ENCODE measurements at places on chromosomes 11 and 22. TPM values are rescaled to one million over a fixed set of nuclear protein-coding genes. Genes with fewer than 3 reads are reported as not detected.

DNA sequence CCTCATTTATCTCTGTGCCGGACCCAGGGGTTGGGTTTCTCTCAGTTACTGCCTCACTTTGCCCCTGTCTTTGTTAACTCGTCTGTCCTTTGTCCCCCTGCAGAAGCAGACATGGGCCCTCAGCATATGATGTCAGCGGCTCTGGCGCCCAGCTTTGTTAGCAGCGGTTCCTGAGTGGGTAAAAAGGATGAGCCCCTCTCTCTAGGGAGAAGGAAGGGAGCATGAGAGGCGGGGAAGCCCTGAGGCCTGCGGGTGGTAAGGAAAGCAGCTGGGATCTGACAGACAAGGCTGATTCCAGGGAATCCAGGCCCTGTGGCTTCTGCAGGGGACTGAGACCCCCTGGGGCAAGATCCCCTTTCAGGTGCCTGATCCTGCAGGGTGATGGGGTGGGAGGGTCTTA lies 51.7 kb downstream of the MCM5 start:
- no peak for DNase-seq

DNA sequence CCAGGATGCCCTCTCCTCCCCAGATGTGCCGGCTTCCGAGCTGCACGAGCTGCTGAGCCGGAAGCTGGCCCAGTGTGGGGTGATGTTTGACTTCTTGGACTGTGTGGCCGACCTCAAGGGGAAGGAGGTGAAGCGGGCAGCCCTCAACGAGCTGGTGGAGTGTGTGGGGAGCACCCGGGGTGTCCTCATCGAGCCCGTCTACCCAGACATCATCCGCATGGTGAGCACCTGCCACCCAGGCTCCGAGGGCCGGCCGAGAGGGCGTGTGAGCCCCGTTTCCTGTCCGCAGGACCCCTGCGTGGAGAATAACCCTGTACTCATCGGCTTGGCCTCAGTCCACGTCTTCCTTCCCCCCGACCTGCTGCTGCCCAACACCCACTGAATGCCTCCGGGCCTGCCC lies 2.2 kb downstream of the PPP2R5B start:
- DNase-seq: no peak

- DNase-seq: no peak
Observed at GRCh38 chr11:94854770-94855633, 86.8 kb downstream of the AMOTL1 start.

DNA sequence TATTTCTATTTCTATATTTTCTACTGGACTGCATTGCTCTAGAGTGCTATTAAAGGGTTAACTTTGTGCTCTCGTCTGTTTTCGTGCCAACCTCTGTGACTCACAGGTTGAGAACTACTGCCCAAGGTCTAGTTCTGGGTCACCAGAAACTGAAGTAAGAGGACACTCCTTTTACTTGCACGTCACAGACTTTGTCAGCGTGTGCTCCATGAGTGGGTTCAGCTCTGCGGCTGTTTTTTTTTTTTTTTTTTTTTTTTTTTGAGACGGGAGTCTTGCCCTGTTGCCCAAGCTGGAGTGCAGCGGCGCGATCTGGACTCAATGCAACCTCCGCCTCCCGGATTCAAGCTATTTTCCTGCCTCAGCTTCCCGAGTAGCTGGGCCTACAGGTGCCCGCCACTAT lies 49.8 kb downstream of the CLMP start:
- DNase-seq: no peak

- no peak for DNase-seq
Observed at GRCh38 chr11:44078794-44079193, 12.7 kb downstream of the ACCS start.

DNA sequence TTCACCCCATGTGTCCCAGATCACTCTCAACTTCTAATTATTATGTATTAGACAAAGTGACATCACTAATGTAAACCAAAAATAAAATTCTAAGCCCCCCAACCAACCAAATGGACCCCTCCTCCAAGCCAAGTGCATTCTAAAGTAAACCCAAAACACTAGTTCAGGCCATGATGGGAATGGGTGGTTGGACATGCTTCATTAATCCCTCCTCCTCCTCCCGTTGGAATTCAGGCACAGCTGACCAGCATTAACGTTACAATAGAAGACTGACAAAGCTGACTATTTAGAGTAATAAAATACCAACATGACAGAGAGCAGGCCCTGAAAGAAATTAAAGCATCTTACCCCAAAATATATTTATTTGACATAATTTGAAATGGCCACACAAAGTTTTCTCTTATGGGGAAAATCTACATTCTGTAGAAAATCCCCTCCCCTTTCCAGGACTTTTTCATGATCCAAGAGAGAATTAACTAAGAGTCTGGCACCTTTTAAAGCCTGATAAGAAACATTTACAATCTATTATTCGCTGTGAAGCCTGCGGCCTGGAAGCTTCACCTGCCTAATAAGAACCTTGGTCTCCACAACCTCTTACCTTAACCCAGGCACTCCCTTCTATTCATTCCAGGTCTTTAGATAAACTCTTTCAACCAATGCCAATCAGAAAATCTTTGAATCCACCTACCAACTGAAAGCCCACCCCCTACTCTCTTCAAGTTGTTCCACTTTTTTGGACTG lies 948.5 kb upstream of the CCDC90B start:
- DNase-seq: no peak

DNA sequence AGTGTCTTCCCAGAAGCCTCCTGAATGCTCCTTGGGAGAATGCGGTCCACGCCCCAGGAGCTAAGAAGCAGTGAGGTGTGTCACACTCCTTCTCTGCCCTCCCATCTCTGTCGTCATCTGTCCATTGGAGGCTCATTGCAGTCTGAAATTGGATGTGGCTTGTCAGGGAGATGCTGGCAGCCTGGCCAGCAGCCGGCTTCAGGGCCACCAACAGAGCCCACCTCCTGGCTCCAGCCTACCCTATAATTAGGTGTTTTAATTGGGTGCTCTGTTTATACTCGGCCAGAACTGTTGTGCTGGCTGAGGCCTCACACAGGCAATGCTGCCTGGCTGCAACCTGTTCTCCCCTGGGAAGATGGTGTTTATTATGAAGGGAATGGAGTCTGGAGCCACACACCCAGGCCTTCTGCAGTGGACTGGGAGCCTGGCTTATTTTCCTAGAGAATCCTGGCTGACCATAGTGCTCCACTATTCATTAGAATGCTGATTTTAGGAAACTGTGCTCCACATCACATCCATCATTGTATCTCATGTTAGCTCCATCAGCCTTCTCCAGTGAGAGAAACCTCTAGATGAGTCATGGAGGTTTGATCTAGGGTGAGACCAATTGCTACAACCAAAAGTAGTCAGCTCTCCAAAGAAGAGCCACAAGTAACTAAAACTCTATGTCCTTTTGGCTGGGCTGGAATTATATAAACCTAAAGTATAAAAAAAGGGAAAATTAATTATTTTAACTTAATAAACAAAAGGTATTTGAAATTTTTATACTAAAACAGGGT lies 86.8 kb upstream of the CRTAM start:
- DNase-seq: no peak

DNA sequence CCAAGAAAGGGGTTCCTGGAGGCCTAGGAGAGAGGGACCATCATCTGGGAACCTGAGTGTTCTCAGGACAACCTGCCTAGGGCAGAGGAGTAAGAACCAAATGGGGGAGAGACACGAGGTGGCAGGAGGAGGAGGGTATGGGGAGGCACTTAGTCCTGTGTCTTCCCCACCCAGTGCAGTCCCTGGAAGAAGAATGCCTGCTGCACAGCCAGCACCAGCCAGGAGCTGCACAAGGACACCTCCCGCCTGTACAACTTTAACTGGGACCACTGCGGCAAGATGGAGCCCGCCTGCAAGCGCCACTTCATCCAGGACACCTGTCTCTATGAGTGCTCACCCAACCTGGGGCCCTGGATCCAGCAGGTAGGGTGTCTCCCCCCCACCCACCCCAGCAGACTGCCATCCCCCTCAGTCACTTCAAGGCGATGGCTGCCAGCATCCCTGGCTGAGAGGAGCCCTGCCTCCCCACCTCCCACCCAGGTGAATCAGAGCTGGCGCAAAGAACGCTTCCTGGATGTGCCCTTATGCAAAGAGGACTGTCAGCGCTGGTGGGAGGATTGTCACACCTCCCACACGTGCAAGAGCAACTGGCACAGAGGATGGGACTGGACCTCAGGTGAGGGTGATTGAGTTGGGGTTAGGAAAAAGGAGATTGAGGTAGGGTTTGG lies 3.7 kb upstream of the INPPL1 start:
- no peak for DNase-seq

DNA sequence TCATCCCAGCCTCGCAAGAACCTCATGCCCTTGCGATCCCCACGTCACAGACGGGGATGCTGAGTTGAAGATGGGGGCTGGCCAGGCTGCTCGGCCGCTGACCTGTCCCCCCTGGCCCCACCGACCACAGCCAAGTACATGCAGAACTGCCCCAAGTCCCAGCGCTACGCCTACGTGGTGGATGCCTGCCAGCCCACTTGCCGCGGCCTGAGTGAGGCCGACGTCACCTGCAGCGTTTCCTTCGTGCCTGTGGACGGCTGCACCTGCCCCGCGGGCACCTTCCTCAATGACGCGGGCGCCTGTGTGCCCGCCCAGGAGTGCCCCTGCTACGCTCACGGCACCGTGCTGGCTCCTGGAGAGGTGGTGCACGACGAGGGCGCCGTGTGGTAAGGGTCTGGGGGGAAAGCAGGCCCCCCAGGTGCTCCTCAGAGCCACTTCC lies 10.0 kb downstream of the MUC5B start:
- no peak for DNase-seq

DNA sequence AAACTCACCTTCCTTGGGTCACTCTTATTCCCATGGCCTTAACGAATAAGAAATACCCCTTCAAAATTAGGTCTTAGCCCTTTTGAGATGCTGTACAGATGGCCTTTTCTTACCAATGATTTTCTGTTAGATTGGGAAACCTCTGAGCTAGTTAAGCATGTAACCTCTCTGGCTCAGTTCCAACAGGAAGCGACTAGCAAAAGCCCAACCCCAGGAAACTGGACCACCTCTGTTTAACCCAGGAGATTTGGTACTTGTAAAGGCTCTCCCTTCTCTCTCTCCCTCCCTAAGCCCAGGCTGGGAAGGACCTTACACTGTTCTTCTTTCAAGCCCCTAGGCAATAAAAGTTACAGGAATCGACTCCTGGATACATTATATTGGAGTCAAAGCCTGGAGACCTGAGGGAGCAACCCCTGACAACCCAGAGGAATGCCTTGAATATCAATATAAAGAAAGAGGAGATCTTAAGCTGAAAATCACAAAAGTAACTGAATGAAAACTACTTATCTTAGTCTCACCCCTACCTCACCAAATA lies 11.7 kb downstream of the APIP start:
- DNase-seq: no peak

DNA sequence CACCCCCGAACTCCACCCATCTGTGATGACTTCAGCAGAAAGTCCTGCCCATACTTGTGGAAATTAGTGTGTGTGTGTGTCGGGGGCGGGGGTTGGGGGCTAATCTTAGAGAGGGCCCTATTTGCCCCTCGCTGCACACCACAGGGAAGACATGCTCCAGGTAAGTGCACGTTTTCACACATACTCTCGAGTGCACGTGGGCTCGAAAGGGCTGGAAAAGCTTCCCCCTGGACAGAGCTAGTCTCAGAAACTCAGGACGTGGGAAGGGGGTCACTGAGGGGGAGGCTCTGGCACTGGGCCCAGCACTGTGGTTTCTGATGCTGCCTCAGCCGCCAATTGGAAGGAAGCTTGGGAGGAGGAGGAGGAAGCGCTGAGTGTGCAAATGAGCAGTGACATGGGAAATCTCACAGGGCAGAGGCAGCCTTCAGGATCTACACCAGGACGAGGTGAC lies 40.7 kb upstream of the CD82 start:
- DNase-seq: no peak

DNA sequence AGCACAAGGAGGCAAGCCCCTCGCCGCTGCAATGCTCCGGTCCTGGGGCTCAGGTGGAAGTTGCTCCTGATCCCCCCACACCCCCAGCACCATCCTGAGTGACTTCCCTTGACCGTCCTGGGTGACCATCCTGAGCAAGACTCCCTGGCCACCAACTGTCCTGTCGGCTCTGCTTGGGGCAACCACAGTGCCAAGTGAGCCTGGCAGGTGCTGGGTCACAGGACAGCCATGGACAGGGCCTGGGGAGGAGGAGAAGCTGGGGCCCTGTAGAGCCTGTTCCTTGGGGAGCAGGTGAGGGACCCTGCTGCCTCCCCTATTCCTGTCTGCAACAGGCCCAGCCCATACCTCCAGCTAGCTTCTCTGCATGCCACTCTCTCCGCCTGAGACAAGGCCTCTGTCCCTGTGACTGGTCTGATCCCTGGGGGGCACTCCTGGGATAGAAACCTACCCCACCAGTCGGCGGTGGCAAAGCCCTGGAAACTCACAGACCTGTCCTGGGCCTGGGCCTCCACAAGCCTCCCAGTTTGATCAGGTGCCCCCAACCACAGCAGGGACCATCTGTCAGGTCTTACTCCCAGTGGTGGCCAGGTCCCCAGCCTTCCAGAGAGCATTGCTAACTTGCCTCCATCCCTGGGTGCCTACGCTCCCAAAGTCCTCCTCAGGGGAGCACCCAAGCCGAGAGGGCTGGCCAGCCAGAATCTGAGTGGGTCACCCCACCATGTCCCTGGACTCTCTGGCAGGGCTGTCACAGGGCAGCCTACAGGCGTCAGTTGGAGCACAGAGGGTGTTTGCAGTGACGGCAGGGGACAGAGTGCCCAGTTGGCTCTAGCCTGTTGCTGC lies 68.7 kb upstream of the WNT7B start:
- DNase-seq: no peak

- DNase-seq: no peak
Observed at GRCh38 chr22:44608597-44609399, 93.2 kb upstream of the PRR5 start.

DNA sequence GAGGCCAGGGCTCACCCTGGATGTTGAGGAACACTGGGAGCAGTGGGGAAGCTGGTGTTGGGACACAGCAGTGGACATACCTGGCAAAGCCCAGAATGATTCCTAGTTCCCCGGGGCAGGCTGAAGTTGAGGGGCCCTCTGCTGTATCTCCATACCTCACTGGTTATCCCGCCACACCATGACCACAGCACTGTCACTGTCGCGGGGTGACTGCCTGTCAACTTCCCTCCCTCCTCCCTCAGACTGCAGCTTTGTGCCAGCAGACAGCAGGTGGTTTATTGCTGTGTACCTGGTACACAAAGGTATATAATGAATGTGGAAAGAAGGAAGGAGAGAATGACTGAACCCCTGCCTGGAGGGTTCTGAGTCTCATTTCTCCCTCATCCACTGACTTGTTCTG lies 318.7 kb downstream of the TMEM135 start:
- DNase-seq: no peak

- no peak for DNase-seq
Observed at GRCh38 chr11:110948112-110948511, 235.9 kb upstream of the ARHGAP20 start.

CARNS1 gene
- total RNA-seq: 3.8 TPM

TMEM223 gene
- total RNA-seq: 8.4 TPM

OR10A2 gene
- total RNA-seq: not detected

RPS6KB2 gene
- 56.1 TPM for total RNA-seq

INCENP gene
- 161 TPM for total RNA-seq

MRGPRF gene
- not detected for total RNA-seq

ZBTB16 gene
- 4.0 TPM for total RNA-seq

ALX4 gene
- total RNA-seq: not detected

CEP126 gene
- 2.0 TPM for total RNA-seq

RASSF10 gene
- not detected for total RNA-seq

ASRGL1 gene
- 8.8 TPM for total RNA-seq

ZP1 gene
- total RNA-seq: not detected

TEX12 gene
- total RNA-seq: 0.32 TPM

FXYD2 gene
- total RNA-seq: 2.4 TPM

OR10G7 gene
- not detected for total RNA-seq

GGTLC2 gene
- total RNA-seq: not detected

MPZL3 gene
- 76.3 TPM for total RNA-seq
